ENCODE measurements at places on chromosomes 1 and 21. TPM values are rescaled to one million over a fixed set of nuclear protein-coding genes. Genes with fewer than 3 reads are reported as not detected.
A peak's percentile ranks its signal among the peaks of the same experiment; 100 is the strongest.

- no peak for DNase-seq
These were observed 1489.1 kb downstream of the BRINP3 start for GRCh38 chr1:188988589-188988988.

DNA sequence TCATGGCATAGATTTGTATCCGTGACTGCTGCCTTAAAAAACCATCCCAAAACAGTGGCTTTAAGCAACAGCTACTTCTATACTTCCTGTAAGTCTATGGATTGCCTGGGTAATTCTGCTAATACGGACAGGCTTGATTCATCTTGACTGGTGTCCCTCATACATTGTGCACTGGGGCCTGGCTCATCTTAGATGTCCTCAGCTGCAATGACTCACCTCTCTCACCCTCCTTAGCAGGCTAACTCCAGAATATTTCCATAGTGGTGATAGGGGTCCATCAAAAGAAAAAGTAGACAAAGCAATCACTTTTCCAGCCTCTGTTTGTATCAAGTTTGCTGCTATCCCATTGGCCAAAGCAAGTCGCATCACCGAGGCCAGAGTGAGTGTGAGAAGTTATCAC lies 409.1 kb upstream of the KAZN start:
- DNase-seq: no peak

DNA sequence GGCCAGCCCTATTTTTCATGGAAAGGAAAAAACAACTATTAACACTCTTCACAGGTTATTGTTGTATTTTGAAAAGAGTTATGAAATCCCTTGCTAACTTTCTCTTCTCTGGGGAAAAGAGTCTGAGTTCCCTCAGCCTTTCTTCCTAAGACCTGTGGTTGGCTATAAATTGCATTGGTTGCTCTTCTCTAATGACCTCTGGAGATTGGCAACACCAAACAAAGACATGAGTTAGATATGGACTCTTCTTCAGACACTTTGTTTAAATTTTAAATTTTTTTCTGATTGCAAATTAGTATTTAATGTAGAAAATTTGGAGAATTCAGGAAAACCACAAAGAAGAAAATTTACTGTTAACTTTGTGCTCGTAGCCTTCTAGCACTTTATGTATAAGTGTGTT lies 275.7 kb downstream of the PBX1 start:
- no peak for DNase-seq

DNA sequence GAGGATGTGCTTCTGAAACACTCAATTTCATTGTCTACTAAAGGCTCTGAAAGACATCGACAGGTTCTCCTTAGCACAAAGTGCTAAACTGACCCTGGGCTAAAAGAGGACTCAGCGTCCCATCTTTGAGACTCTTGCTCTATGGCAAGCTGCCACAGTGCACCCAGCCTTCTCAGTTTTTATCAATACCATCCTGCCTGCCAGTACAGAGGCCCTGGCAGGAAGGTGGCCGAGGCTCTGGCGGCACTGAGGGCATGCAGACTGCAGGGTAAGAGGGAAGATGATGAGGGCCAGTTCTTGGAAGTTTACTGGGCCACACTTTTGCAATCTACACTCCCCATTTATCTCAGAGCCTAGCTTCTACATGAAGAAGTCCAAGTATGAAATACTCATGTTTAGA lies 5.3 kb downstream of the OLFML2B start:
- no peak for DNase-seq

GRCh38 chr1:50553921-50554320 lies 130.7 kb upstream of the DMRTA2 start:
- DNase-seq: no peak

DNA sequence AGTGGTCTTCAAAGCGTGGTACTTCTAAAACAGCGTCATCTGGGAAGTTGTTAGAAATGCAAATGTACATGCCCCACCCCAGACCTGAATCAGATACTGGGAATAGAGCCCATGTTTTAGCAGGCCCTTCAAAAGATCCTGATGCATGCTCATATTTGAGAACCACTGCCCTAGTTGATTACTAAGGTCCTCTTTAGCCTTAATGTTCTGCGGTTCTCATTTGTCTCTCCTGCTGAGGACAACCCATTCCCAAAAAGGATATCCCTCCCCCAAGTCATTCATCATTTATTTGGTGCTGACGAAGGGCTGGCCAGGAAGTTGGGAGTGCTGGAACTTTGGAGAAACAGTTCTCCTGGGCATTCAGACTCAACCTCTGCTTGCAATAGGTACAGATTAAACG lies 92.4 kb upstream of the RALGPS2 start:
- DNase-seq: no peak

- DNase-seq: peak; percentile 52
These were observed 49.8 kb upstream of the SCAF4 start for GRCh38 chr21:31781737-31782136.

DNA sequence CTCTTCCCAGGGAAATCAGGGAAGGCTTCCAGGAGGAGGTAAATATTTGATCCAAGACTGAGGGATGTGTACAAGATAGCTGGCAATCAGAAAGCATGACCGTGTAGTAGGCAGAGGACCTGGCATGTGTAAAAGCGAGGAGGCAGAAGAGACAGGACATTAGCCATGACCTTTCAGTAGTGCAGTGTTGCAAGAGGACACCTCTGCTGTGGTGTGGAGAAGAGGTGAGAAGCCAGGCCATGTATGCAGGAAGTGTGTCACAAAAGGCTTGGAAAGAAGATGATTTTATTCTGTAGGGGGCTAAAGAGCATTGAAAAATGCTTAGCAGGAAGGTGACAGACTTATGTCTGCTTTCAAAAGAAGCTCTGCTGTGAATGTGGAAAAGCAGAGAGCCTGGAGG lies 381.0 kb downstream of the ZP4 start:
- no peak for DNase-seq

- no peak for DNase-seq
These were observed 7.9 kb downstream of the LHX4 start for GRCh38 chr1:180237869-180238476.

DNA sequence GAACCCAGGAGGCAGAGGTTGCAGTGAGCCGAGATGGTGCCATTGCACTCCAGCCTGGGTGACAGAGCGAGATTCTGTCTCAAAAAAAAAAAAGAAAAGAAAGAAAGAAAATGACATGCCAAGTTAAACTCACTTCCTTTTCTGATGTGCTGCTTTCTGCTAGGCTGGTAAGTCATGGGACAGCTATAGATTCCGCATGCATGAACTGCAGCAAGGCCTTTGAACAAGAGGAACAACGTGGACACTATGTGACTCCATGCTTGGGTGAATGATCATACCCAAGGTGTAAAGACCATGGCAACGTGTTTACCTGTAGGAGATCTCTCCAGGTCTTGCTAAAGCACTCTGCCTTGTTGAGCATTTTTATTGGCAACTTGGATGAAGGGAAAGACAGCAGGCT lies 10.3 kb upstream of the TTF2 start:
- DNase-seq: no peak

Gene TFF3
- polyA plus RNA-seq: 13.1 TPM

Gene JTB
- 81.7 TPM for polyA plus RNA-seq

Gene PTGFR
- polyA plus RNA-seq: 0.94 TPM

Gene PGLYRP3
- not detected for polyA plus RNA-seq

Gene RUSC1
- polyA plus RNA-seq: 38.1 TPM
